ENCODE measurements at places on chromosomes 2 and 18.

- no peak for DNase-seq
Observed at GRCh38 chr2:67571785-67572718, 174.9 kb downstream of the ETAA1 start.

DNA sequence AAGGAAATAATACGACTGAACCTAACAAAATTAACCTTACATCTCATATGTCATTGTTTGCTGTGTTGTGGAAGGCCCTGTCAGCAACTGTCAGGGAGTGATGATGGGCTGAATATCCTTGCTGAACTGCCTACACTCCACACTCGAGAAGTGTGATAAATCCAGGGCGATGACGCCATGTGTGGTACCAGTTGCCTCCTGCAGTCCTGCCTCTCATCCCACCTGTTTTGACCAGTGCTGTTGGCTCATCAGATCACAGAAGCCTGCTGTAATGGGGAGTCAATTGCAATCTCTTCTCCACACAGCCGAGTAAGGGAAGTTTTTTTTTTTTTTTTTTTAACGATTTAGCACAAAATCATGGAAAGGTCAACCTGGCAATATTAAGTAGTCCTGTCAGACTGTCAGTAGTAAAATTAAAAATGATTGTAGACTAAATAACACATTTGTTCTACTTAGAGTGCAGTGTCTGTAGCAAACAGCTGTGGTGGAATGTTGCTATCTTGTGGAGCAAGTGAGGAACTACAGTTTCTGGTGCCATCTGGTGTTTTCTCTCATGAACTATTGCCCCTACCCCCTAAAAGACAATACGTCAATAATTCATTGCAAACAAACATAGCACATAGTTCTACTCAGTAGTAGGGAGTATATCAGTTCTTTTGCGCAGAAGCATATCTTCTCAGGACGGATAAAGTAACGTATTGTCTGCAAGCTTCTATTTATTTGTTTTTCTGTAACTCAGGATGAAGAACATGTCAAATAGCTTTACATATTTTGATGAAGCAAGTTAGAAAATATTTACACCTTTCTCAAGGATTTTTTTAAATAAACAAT lies 347.6 kb downstream of the CTNNA2 start:
- no peak for DNase-seq

GRCh38 chr2:150144546-150145298 lies 342.7 kb downstream of the RND3 start:
- DNase-seq = no peak

GRCh38 chr2:107588181-107588580 lies 238.5 kb upstream of the RGPD4 start:
- no peak for DNase-seq

DNA sequence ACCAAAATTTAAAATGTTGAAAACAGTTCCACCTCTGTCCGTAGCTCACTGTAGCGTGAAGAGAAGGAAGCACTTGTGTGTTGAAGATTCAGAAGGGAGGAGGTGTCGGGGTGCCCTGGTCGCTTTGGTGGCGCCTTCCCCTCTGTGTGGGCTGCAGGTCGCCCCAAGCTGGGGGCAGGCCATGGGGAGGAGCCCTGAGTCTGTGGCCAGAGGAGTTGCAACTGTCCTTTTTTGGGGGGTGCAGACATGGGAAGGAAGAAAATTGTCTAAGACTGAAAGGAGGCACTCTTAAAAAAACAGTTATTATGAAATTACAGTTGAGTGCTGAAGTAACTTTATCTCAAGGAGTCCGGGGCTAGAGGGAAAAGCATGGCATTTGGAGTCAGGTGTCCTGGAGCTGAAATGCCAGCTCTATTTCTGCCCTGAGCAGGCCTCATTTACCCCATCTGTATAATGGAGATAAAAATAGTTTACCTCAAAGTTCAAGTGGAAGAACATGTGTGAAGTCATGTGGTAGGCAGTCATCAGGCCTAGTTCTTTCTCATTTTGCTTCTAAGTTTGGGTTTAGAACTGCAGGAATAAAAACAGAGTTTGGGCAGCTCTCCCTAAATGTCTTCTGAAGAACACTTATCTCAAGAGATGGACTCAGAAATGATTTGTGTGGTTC lies 82.1 kb downstream of the RNF144A start:
- DNase-seq = no peak

GRCh38 chr18:67896451-67896850 lies 379.9 kb upstream of the DSEL start:
- DNase-seq = no peak

- DNase-seq = no peak
Observed at GRCh38 chr2:45256173-45256866, 247.1 kb upstream of the SIX2 start.

GRCh38 chr2:37877457-37878315 lies 47.4 kb upstream of the RMDN2 start:
- peak; percentile 46 for DNase-seq

- DNase-seq = no peak
Observed at GRCh38 chr18:25310045-25310444, 41.9 kb downstream of the ZNF521 start.

- no peak for DNase-seq
Observed at GRCh38 chr2:110153416-110153815, 37.8 kb upstream of the MALL start.

DNA sequence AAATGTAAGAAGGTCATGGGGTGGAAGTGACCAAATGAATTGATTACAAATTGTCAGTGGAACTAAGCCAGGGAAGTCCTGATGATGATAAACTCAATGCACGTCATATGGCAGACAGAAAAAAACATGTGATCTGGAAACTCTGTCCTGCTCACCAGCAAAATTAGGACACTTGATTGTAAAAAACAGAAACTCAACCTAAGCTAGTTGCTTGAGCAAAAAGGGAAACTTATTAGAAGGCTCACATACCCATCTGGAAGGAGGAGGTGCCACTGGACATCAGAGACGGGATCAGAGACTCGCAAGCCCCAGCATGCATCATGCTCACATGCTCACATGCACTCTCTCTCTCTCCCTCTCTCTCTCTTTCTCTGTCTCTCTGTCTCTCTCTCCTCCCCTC lies 96.8 kb downstream of the SP3 start:
- no peak for DNase-seq

DNA sequence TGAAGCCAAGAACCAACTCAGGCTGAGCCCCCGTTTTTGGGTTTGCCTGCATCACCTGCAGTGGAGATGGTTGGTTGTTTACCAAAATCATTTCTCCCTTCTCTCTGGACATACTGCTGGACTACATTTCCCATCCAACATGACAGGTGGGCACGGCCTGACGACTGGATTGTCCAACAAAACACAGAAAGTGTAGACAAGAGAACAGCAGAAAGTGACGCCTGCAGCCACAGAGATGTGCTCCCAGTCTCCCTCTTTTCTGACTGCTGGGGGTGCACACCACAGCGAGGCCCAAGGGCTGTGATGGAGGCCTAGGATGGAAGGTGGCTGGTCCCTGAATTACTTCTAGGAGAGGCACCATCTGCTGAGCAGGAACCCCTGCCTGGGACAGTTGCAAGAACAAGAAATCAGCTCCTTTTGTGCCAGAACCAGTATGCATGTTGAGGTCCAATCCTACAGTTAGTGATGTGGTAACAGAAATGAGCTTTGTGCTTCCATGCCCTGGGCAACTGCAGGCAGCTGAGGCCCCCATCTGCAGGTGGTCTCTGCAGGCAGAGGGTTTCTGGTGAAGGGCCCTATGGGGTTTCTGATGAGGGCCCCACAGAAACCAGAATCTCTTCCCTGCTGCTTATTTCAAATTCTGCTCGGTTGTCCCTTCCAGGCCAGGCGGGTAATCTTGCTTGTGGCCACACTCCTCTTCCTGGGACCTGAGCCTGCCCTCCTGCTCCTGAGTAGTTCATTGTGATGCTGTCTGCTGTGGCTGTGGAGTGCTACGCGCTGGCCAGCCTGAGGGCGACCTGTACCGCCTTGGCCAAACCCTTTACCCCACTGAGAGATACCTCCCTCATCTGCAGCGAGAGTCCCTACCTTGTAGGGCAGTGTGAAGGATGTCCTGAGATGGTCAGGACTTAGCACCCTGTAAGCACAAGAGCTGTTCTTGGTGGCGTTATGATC lies 168.3 kb downstream of the ASB1 start:
- no peak for DNase-seq

DNA sequence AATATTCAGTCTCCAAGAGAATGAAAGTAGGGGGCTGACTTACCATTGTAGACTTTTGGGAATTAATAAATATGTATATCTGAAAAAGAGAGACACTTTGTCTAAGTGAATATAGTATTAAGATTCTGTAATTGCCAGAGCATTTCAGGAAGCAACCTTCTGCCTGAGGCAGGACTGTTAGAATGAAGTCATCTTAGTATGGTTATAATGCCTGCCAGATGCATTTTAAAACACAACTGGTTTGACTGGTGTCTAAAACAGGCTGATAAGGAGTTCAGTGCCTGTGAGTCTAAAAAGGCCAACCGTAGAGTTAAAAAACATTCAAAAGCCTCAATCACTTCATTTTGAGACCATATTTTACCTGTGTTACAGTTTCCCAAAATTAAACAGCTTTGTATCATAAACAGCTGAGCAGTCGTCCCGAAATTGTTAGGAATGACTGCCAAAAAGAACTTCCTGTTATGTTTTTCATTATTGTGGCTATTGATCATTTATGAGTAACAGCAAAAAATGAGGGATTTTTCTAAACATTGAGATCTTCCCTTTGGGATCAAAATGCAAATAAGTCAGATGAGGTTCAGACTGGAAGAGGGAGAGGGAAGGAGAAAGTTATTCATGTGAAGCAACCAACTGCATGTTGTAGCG lies 443.9 kb downstream of the PID1 start:
- no peak for DNase-seq

- DNase-seq = no peak
Observed at GRCh38 chr2:236237468-236238190, 26.6 kb downstream of the ASB18 start.

- DNase-seq = no peak
Observed at GRCh38 chr2:215784371-215784783, 229.0 kb downstream of the MREG start.

GRCh38 chr2:152298754-152299153 lies 36.2 kb upstream of the FMNL2 start:
- no peak for DNase-seq

GRCh38 chr2:174334781-174335251 lies at the start of gene SP9:
TSS of gene SP9 (plus strand) at chr2:174334954. CDS start at chr2:174335093, 139 bp downstream.
- DNase-seq = no peak

GRCh38 chr2:69945441-69945840 lies 16.0 kb downstream of the ASPRV1 start:
- DNase-seq = no peak

DNA sequence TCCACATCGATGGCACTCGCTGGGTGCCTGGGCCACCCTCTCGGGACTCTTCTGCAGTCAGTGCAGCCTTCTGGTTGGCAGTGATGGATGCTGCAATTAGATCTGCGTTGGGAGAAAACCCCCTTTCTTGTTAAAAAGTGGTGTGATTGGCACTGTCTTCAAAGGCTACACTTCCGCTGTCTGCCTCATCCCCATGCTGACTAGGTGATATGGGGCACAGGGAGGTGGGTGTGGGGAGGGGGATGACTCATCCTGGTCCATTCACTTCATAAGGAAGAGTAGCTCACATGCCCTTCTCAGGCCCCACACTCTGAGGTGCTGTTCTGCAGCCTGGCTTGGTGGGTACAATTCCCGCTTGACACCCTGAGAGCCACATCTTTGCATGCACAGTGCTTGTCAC lies 77.4 kb downstream of the THNSL2 start:
- DNase-seq = no peak

GRCh38 chr2:31213601-31214443 lies 3.5 kb downstream of the CAPN14 start:
- DNase-seq = no peak

GRCh38 chr2:102020596-102021170 lies 28.9 kb downstream of the IL1R2 start:
- DNase-seq = peak; percentile 85

GRCh38 chr2:99857867-99858444 lies 284.4 kb downstream of the AFF3 start:
- DNase-seq = no peak

- peak; percentile 22 for DNase-seq
Observed at GRCh38 chr2:119011162-119011909, 69.3 kb downstream of the MARCO start.

GRCh38 chr18:54192900-54193299 lies 31.6 kb downstream of the MBD2 start:
- no peak for DNase-seq

GRCh38 chr2:38619458-38620164 lies 16.9 kb upstream of the HNRNPLL start:
- no peak for DNase-seq

GRCh38 chr18:57052173-57052572 lies 94.7 kb upstream of the BOD1L2 start:
- no peak for DNase-seq

DNA sequence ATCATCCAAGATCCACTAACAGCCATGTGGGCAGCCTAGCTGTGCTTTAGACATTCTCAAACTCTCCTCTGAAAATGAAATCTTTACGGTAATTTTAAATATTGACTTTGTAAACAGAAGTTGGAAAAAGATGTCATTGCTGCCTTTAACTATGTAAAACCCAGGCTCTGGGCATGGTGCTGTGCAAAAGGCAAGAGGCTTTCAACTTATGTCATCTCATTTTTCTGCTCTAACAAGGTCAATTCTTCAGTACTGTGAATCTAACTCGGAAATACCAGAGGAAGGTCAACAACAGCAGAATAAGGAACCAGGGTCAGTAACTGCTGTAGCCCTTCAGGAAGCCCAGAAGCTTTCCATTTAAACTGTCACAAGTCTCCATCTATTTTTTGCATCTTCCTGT lies 37.0 kb upstream of the MPP4 start:
- DNase-seq = no peak

- DNase-seq = no peak
Observed at GRCh38 chr2:216571909-216572513, 61.2 kb upstream of the IGFBP2 start.

DNA sequence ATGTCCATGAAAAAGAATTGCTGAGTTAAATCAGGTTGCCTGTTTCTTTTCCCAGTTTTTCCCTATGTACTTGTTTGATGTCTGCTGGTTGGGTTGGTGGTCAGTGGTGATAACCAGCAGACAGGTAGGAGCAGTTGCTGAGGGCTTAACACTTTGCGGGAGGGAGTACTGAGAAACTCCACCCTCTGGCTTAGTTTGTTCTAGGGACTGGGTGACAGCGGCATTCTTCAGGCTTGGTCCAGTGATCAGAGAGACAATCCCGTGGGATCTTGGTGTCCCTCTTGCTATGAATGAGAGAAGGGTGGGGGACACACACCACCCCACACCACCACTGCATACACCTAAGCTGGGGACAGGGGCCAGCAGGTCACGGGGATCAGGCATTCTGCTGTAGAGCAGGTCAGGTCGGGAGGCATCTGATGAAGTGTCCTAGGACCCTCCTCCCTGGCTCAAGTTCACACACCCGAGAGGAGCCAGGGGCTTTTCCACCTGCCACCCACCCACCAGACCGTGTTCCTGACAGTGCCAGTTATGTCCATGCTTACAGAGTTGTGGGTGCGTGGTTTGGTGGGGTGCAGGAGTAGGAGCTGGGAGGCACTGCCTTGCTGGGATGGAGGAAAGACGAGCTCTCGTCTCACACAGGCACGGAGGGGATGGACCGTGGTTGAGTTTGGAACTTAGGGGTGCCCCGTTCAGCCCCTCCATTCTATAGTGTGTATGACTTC lies 21.3 kb upstream of the ALLC start:
- no peak for DNase-seq

DNA sequence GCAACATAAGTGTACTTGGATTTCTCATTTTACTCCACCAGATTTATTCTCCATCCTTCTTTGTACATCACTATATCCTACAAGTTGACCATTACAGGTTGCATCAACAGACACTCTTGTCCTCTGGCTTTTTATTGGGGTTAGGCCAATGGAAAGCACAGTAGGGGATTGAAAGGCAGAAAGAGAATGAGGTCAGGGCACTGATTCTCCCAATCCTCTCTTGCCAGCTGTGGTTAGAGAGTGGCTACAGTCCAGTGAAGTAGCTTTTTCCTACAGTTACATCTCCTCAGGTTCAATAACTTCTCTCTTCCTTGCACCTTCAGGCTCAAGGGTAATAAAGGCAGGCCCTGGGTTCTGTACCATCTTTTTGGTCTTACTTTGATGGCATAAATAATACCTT lies 20.2 kb upstream of the COL5A2 start:
- DNase-seq = no peak

Measured in HAP-1 (cell line).